ENCODE measurements at places on chromosomes 6 and 20.

DNA sequence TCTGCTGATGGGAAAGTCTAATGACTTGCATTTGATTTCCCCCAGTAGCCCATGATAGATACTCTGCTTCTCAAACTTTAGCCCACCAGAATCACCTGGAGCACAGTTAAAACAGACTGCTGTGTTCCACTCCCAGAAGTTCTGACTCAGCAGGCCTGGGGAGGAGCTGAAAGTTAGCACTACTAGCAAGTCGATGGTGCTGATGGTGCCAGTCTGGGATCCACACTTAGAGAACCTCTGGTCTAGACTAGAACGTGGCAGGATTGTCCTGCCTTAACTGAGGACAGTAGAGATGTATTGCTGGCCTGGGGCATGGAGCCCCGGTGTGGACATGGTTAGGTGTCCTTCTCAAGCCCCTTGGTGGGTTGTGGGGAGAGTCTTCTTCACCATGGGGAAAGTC lies 8.7 kb downstream of the TOX2 start:
- no peak for DNase-seq

GRCh38 chr20:11807054-11808048 lies 110.3 kb upstream of the BTBD3 start:
- peak; percentile 83 for DNase-seq

- no peak for DNase-seq
Measured at GRCh38 chr6:29851190-29851589, 23.6 kb downstream of the HLA-G start.

DNA sequence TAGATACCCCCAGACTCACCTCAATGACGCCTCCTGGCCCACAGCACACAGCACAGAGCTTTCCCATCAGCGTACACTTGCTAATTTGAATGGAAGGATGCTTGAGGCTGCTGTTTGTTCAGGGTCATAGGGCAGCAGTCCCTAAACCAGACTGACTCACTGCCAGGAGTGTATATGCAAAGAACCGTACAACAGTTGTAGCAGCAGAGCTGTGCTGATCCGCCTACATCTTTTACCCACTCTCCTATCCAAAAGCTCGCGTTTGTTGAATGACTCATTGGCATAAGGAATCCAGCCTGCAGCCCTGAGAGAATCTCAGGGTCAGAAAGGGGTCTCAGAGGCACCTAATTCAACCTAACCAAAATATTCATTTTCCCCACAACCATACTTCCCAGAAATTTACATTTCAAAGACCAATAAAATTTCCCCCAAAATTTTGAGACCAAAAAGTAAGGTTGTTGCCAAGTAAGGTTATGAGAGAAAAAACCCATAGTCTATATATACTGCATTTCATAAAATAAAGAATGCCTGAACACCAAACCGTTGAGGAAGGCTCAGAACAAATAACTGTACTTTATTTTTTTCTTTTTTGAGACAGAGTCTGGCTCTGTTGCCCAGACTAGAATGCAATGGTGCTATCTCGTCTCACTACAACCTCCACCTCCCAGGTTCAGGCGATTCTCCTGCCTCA lies 35.3 kb upstream of the CCND3 start:
- DNase-seq = no peak

GRCh38 chr6:714100-714499 lies 21.2 kb upstream of the EXOC2 start:
- no peak for DNase-seq

GRCh38 chr6:1315560-1316386 lies 3.9 kb downstream of the FOXQ1 start:
- DNase-seq = no peak

- peak; percentile 29 for DNase-seq
Measured at GRCh38 chr6:52663120-52663935, 7.6 kb upstream of the TMEM14A start.

DNA sequence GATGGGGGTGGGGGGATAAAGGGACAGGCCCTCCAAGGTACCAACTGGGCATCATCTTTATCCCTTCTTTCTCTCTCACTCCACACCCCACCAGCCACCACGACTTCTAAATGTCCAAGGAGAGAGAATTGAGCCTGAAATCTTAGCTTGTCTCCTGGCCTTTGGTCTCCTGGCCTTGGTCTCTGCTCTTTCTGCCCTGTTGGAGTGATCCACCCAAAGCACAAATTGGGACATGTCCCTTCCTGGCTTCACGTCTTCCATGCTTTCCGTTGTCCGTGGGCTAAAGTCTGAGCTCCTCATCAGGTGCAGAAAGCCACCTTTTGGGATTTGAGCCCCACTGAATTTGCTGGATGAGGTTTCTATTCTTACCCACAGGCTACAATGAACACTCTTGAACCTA lies 8.4 kb downstream of the ADIG start:
- DNase-seq = no peak

GRCh38 chr6:149170564-149171452 lies 146.7 kb upstream of the TAB2 start:
- DNase-seq = no peak

DNA sequence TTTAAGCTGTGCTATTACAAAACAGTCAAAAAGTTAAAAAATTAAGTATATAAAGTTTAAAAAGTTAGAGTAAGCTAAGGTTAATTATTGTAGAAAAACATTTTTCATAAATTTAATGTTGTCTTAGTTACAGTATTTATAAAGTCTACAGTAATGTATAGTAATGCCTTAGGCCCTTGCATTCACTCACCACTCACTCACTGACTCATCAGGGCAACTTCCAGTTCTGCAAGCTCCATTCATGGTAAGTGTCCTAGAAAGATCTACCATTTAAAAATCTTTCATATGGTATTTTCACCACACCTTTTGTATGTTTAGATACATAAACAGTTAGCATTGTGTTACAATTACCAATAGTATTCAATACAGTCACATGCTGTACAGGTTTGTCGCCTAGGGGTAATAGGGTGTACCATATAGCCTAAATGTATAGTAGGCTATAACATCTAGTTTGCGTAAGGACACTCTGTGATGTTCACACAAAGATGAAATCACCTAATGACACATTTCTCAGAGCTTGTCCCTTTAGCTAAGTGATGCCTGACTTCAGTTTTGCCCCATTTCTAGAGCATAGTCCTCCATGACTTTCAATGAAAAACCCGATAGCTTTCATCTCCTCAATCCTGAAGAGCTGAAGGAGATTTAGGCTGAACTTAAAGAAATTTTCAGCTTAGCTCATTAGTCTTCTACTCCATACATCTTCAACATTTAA lies 14.9 kb upstream of the HLA-DRA start:
- no peak for DNase-seq

DNA sequence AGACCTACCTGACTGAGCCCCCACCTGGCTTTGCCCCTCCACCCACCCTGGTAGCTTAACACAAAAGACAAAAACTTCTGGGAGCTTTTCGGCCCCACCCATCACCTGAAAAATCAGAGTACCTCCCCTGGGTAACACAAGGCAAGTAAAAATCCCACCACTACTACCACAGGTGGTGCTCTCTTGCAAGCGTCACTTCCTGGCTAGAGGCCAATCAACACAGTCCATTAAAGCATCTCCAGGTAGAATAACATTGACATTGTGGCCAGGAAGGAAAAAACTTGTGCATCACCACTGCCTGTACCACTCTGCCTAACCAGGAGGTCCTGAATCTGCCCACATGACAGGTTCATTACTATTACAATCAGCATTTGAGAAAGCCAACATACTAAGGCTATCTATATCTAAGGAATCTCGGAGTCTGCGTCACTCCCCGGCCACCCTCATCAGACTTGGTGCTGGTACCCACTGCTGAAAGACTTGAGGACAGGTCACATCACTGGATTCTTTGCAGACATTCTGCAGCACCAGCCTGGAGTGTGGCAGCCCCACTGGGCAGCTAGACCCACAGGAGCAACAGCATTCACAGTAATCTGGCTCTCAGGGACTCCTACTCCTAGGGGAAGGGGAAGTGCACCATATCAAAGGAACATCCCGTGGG lies 125.9 kb downstream of the CDK19 start:
- no peak for DNase-seq

DNA sequence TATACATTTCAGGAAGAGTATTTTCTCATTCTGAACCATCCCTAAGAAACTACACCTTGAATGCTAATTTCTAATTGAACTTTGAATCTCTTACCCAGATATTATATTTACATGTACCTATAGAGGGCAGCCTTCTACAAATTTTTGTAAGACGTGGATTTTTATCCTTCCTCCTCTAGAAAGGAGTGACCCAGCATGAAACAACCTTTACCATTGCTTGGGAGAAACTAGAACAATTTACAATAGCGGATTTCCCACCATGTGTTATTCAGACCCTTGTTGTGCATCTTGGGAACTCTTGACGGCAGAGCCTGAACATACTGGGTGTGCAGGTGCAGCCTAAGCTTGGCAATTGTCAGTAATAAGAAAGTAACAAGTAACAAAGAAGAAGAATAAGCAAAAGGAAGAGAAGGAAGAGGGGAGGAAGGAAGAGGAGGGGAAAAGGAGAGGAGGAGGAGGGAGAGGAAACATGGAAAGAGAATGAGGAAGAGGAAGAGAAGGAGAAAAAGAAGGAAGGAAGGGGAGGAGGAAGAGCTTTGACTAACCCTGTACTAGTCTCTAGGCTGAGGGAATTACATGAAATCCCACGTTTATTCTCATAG lies 10.8 kb upstream of the TAAR1 start:
- no peak for DNase-seq

DNA sequence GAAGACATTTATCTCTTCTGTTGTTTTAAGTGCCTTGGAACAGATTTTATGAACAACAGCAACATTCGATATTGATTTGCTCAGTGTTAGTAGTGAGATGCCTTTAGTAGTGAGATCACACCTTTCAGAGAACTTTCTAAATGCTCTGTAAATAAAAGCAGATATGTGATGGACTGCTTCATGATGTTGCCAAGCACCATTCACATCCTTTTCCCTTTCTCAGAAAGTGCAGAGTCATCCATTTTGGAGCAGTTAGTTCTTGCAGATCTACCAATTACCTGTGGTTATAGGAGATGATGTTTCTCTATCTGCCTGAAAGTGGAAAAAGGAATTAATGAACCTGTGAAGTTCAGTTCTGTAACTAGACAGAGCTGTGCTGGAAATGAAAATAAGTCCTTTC lies 27.0 kb downstream of the CBFA2T2 start:
- DNase-seq = no peak

DNA sequence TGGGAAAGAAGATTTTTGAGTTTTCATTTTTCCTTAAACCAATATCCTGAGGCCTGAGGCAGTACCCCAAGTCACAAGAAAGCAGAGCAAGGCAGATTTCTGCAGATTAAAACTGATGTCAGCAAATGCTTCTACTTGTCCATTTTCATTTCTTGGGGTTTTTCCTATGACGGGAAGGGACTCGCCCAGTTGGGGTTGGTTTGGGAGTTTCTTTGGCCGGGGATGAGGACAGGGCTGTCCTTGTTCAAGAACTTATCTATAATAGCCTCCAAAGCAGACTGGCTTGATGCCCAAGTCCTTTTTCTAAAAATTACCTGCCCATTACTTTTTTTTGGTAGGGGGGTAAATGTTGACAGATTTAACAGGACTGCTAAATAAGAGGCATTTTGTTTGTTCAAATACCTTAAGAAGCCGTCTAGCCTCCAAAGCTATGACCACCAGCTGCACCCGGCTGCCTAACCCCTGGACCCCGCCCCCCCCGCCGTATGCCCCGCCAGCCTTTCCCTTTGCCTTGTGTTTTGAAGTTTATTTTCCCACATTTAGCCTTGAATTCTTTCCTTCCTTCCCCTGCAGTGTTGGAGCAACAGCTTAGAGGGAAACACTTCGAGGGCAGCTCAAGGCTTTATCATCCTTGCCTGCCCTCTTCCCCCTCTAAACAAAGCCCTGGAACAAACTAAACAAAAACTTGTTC lies 2.5 kb downstream of the KCNK5 start:
- no peak for DNase-seq

All from BJ (cell line).